ENCODE measurements at places on chromosomes 16 and 17.

- no peak overlapping the region for H3K4me3 ChIP-seq
- no peaks in the 10 kb centered on the region for H3K36me3 ChIP-seq
- no peak overlapping the region for H3K27ac ChIP-seq
- DNase-seq = no peak
Observed at GRCh38 chr17:49967621-49968404, 1.2 kb upstream of the DLX4 start.

DNA sequence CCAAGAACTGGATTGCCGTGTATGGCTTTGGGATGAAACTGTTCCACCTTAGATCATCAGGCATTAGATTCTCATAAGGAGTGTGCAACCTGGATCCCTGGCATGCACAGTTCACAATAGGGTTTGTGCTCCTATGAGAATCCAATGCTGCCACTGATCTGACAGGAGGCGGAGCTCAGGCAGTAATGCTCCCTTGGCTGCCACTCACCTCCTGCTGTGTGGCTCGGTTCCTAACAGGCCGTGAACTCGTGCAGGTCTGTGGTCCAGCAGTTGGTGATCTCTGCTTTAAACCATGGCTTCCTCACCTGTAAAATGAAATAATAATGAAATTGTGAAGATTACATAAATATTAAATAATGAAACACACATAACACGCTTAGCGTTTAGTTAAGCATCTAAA lies 45.5 kb upstream of the FBXO47 start:
- H3K4me3 ChIP-seq = no peak overlapping the region
- H3K4me1 ChIP-seq = no peaks in the 10 kb centered on the region
- H3K36me3 ChIP-seq = no peaks in the 10 kb centered on the region
- no peak overlapping the region for H3K27ac ChIP-seq

- no peak for DNase-seq
- H3K4me1 ChIP-seq = peaks cover 25% of the 10 kb centered on the region
- no peak overlapping the region for H3K4me3 ChIP-seq
- no peaks in the 10 kb centered on the region for H3K27me3 ChIP-seq
Observed at GRCh38 chr17:42198897-42199296, 4.6 kb upstream of the GHDC start.

- H3K27ac ChIP-seq = no peak overlapping the region
- no peak overlapping the region for H3K4me3 ChIP-seq
- peaks cover 24% of the 10 kb centered on the region for H3K4me1 ChIP-seq
- no peaks in the 10 kb centered on the region for H3K27me3 ChIP-seq
- DNase-seq = no peak
Observed at GRCh38 chr17:1100382-1100781, 79.4 kb downstream of the ABR start.

DNA sequence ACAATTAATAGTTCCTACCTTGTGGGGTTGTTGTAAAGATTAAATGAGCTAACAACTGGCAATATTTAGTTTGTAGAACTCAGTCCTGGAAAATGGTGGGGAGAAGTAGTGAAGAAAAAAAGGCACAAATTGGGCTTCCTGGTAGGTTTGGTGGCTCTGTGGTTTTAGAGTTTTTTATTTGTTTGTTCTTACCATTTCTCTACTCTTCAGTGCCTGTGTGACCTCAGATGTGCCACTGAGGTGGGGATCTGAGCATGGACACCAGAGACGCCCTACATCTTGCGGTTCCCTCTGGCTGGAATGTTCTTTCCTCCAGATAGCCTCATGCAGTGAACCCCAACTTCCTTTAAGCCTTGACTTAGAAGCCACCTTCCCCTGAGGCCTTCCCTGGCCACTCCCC lies 7.7 kb downstream of the ZBTB4 start:
- H3K27me3 ChIP-seq = no peaks in the 10 kb centered on the region
- no peak overlapping the region for H3K27ac ChIP-seq
- no peak overlapping the region for H3K4me3 ChIP-seq
- peaks cover 18% of the 10 kb centered on the region for H3K4me1 ChIP-seq
- H3K36me3 ChIP-seq = peaks cover 21% of the 10 kb centered on the region

DNA sequence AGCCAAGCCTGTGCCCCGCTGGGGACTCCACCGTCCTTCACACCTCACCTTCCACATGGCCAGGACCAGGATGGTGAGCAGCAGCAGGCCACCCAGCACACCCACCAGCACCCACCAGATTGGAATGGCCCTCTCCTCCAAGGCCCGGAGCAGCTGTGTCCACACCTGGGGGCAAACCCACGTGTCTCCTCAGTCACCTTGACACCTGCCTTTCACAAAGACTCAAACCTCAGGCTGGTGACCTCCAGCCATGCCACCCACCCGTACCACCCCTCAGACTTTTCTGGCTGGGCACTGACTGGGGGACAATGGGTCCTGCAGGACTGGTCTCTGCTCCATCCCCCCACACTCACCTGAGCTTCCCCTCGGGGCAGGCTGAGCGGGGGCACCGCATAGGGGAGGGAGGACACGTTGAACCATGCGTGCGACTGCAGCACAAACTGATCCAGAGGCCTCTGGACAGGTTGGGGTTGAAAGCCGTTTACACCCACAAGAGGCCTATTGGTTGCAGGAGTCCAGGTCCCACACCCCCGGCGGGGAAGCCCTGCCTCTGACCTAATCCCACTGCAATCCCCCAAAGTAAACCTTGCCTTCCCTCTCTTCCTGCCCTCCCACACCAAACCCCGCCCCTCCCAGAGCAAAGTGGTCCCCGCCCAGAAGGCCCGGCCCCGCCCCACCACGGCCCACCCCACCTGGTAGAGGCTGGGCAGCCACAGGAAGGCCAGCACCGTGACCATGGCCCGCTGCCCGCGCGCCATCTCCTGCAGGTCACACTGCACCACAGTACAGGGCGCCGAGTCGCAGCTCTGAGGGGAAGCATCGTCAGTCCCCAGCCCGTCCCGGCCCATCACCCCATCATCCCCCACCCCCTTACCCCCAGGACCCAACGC lies 10.9 kb upstream of the FAM171A2 start:
- no peak for DNase-seq
- peaks cover 10% of the 10 kb centered on the region for H3K36me3 ChIP-seq
- no peak overlapping the region for H3K27ac ChIP-seq
- H3K4me3 ChIP-seq = no peak overlapping the region
- peaks cover 19% of the 10 kb centered on the region for H3K4me1 ChIP-seq
